ENCODE measurements at places on chromosomes 1 and 21.

DNA sequence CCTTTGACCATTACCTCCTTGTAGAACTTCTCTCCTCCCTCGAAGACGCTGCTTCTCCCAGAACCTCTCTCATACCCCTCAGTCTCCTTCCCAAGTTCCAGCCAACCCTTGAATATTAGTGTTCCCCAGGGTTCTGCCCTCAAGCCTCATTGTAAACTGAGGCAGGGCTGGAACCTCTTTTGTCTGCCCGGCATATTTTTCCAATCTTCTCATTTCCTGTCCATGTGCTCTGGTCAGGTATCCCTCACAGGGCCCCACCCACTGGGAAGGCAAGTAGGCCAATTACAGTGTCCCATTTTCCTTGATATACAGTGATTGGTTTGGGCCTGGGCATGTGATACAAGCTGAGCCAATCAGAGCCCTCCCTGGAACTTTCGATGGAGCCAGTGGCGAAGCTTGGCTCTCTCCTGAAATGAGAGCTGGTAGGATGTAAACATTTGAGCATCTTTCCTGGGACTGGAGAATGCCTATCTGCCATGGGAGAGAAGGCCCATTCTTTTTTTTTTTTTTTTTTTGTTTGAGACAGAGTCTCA, 57.1 kb upstream of the ID3 start:
- no peak for DNase-seq

GRCh38 chr1:231184891-231185290, 23.0 kb downstream of the TRIM67 start:
- no peak for DNase-seq

DNA sequence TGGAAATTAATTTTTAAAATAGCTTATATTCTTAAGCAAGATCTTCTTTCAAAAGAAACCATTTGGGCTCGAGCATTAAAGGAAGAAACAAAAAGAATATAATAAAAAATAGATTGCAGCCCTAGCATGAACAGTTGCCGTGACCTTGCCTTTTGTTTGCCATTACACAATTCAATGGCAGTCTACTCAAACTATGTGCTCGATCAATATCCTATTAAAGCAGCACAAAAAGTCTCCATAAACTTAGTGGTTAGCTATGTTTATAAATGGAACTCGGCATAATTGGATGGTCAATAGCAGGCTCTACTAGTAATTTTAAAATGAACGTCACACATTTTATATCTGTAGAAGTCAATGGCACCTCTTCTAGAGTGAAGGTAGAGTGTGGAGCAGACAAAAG, 256.5 kb downstream of the NFIA start:
- no peak for DNase-seq

GRCh38 chr1:67679691-67680090, 5.3 kb upstream of the GADD45A start:
- DNase-seq: no peak

GRCh38 chr1:238658763-238659162, 727.6 kb upstream of the CHRM3 start:
- DNase-seq: no peak

GRCh38 chr1:223217781-223218180, 74.7 kb upstream of the TLR5 start:
- DNase-seq: no peak

DNA sequence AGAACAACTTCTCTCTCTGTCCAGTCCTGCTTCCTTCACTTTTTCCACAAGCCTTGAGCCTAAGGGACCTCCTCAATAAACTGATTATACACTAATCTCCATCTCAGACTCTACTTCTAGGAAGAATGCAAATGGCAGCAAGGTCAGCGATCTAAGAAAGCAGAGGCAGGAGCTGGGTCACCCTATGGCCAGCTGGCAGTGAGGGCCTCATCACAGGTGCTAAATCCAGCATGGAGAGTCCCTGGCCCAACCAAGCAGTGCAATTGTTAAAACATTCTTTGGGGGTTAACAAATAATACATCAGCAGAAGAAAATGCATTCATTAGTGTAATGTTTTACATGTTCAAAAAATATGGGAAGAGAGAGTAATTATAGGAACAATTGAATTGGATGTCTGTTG, 416.0 kb downstream of the SIPA1L2 start:
- no peak for DNase-seq

GRCh38 chr1:55289614-55290013, 74.5 kb upstream of the USP24 start:
- no peak for DNase-seq

DNA sequence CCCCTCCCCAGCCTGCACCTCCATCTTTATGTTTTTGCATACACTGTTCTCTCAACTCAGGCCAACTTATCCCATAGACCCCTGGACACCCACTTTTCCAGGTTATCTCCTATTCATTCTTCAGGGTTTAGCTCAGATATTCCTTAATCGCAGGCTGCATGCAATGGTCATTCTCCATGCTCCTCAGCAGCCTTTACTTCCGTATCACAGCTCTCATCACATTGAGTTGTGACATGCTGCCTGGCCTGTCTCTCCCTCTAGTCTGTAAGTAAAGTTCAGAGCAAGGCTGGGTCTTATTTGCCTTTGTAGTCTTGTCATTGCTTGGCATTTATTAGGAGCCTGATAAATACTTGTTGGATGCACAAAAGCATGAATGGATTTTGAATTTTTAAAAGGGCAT, 6.9 kb downstream of the DNAJC6 start:
- DNase-seq: no peak

- DNase-seq: no peak
These were observed 61.1 kb upstream of the IRF2BP2 start for GRCh38 chr1:234670967-234671626.

DNA sequence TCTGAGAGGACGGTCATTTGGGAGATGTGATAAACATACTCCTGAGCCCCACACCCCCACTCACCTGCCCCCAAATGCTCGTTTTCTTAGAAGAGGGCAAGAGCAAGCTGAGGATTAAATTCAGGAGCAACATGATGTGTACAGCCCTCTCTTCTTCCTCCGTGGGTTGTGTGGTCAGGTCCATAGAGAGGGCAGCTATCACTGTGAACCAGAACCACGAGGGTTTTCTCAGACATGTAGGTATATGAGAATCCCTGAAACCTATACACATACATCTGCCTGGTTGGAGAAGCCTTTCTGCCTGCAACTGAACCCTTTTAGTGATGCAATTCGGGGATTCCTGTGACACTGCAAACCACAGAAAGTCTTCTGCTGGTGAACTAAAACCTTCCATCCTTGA, 38.9 kb downstream of the PGM1 start:
- DNase-seq: no peak

DNA sequence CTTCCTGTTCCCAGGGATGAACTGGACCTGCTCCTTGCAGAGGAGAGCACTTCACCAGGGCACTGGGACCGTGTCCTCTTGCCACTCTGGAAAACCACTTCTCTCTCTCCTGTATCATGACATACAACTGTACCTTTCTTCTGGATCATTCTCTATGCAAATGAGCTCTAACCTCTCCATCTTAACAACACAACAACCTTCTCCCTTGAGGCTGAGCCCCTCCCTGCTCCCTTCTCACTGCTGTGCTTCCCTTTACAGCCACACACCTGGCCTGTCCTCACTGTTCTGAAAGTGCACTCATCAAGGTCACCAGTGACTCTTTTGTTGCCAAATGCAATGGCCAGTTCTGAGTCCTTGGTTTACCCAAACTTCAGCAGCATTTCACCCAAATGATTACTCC, 54.5 kb upstream of the MRPS6 start:
- no peak for DNase-seq

- no peak for DNase-seq
These were observed 41.8 kb downstream of the RUNX3 start for GRCh38 chr1:24888061-24888970.

GRCh38 chr21:34544032-34544496, 32.1 kb upstream of the KCNE1 start:
- DNase-seq: peak; percentile 82

DNA sequence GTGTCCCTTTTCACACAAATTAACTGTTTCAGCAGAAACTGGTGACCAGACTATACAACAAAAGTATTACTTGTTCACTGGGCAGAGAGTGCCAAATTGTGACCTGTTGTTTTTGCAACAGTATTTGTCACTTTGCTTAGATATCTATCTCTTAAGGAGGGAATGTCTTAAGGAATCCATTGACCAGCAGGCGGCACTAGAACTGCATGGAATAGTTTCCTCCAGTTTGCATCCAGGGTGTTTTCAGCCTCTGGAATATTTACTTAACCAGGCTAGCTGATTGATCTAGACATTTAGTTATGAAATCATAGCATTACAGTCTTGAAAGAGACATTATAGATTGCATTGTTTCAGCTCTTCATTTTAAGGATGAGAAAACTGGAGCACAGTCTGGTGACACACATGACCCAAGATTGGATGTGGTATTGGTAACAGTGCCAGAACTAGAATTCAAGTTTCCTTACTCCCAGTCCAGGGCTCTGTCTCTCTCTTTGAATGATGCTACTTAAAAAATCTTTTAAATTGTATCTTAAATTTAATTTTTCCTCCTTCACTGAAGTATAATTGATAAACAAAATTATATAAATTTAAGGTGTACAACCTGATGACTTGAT, 16.9 kb downstream of the RPTN start:
- DNase-seq: peak; percentile 56

DNA sequence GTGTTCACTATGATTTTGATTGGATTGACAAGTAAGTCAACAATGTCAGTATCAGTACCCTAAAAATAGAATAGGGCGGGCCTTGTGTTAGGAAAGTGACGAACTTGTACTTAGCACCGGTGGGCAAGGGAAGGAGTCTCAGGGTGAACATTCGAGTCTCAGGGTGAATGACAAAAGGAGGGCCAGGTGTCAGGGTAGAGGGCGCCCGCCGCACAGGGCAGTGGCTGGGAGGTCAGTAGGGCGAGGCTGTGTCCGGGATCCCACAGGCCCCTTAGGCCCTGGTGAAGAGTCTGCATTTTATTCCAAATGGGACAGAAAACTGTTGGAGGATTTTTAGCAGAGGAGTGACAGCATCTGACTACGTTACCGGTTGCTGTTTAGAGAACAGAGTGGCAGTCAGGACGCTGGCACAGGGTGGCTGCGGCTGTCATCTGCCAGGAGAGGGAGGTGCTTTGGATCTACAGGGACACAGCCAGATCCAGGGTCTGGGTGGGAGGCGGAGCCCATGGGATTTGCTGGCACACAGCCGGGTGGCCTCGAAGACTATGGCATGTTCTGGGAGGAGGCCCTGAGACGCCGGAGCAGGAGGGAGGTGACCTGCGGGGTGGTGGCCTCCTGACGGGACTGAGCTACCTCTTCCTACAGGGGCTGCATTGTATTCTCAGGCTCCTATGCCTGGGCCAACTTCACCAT, 11.0 kb downstream of the AGTRAP start:
- no peak for DNase-seq

GRCh38 chr1:52234708-52235107, 92.8 kb downstream of the ZFYVE9 start:
- no peak for DNase-seq

GRCh38 chr1:65266476-65266875, 42.9 kb upstream of the DNAJC6 start:
- DNase-seq: no peak

DNA sequence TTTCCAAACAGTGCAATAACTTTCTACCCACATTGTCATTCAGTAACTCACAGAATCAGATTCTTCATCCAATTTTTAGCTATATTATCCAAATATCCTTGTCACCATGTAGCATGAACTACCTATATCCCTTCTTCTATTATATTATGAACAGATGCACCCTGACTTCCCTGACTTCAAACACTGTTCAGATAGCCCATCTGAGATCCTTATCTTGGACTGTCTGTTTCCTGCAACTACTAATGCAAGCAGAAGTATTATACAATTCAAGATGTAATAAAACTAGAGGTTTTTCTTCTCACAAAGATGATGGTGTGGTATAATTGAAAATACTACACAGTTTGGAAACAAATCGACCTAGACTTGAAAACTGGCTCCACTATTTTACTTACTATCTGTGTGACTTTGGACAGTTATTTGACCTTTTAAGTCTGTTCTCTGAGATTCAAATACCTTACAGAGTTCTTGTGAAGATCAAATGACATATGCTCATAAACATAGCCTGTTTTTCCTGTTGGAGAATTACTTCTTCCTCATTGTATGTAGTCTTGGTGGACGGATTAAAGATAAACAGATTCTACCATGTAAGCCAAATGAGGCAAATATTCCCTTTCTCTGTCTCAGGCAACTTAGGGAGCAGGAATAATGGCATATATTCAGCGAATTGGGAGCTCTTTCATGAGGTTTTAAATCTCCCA, 407.9 kb upstream of the ZRANB2 start:
- no peak for DNase-seq

GRCh38 chr1:9233241-9233941, 1.2 kb upstream of the H6PD start:
- no peak for DNase-seq

- DNase-seq: no peak
These were observed 171.9 kb upstream of the CSF3R start for GRCh38 chr1:36654586-36654985.

DNA sequence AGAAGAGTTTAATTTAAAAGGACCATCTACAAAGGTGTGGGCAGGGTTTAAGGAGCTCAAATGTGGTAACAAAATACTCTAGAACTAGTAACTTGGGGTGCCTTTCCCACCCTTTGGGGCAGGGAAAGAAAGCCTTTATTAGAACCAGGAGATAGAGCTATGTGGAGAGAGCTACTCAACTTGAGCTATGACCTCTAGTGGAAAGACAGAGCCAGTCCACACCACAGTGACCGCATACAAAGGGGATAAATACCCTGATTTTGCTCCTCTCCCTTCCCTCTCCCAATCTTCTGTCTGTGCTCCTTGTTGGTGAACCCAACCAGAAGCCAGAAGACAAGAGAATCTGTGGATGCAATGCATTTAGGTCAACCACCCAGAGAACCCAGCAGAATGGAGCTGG, 54.4 kb upstream of the JAK1 start:
- DNase-seq: no peak

GRCh38 chr1:242196914-242197313, 198.0 kb upstream of the MAP1LC3C start:
- DNase-seq: no peak

DNA sequence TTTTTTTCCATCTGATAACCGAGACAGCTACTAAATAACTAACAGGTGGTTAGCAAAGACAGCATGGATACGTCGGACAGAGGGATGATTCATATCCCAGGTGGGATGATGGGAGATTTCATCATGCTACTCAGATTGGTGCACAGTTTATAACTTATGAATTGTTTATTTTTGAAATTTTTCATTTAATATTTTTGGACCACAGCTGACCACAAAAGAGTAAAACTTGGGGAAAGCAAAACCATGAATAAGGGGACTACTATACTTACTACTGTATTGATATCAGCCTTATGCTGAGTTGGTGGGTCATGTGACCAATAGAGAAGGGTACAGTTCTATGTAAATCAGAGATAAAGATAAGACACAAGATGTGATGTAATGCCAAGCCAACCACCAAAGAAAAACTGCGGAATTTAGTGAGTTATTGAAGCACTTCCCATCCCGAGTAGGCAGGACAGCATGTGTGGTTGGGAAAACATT, 248.1 kb upstream of the C1orf105 start:
- DNase-seq: no peak

GRCh38 chr1:99994496-99994895, 24.7 kb downstream of the SLC35A3 start:
- no peak for DNase-seq
